Urinary bladder (tissue), 4 donors: ENCODE measurements at places on chromosomes 11 and 22. TPM values are rescaled to one million over a fixed set of nuclear protein-coding genes. Genes with fewer than 3 reads are reported as not detected.
A peak's percentile ranks its signal among the peaks of the same experiment; 100 is the strongest.

DNA sequence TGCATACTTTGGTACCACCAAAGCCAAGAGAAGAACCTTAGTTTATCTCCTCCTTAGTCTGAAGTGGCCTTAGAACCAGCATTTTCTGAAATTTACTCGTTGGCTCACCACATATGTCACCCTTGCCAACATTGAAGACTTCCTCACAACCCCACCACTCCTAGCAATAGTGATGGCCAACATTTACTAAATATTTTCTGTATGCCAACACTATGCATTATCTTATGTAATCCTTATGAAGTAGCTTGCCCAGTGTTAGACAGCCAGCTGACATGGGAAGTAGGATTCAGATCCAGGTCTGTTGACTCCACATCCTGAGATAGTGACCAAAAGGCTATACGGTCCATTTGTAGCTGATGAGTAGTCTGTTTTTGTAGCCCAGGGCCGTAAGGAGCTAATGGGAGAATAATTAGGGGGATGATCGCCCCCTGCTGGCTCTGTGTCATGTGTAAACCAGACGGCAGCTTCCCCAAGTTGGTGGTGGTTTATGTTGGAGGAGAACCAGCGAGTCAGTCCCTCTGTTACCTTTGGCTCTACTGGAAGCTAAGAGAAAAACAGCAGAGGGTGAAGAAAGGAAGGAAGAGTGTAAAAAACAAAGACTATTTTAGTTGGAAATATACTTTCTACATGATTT, 120.5 kb upstream of the RASSF10 start:
- DNase-seq = peak; percentile 59

- no peak for DNase-seq
Measured at GRCh38 chr22:41596776-41597634, 7.4 kb upstream of the PMM1 start.

DNA sequence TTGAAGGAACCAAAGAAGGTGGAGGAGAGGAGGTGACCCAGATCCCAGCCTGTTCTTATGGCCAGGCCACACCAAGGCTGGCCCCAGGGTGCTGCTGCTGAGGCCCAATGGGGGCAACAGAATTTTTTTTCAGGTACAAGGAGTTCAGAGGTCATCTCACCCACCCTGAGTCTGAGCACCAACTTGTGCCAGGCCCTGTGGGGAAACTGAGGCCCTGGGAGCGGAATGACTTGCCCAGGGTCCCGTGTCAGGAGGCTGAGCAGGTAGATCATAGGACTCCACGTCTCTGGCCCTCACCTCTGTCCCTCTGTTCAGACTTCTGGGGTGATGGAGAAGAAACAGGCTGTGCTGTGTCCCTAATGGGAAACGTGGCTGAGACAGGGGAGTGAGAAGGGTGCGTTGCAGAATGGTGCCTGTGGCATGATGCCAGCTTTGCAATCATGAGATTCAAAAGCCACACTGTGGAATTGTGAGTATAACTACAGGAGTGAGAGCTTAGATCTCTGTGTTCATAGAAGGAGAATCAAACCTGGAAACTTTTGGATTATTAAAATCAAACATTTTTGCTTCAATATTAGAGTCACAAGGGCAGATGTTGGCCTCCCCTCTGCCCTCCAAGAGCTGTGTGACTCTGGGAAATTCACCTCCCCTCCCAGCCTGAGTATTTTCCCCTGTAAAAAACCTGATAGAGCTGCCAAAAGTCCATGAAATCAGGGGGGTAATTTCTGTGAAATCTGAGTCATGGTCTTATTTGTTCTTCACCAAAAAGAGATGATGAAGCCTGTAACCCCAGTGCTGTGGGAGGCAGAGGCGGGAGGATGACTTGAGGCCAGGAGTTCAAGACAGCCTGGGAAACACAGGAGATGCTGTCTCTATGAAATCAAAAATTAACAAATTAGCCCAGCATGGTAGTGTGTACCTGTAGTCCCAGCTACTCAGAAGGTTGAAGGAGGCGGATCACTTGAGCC, 874 bp downstream of the APOL1 start:
- no peak for DNase-seq

SERPING1 gene
- 53.6 TPM for total RNA-seq

- no peak for DNase-seq
Measured at GRCh38 chr11:117912497-117912896, 16.7 kb downstream of the TMPRSS13 start.

LYVE1 gene
- total RNA-seq = 141 TPM

- DNase-seq = no peak
Measured at GRCh38 chr11:1015826-1016545, 20.5 kb downstream of the MUC6 start.

DNA sequence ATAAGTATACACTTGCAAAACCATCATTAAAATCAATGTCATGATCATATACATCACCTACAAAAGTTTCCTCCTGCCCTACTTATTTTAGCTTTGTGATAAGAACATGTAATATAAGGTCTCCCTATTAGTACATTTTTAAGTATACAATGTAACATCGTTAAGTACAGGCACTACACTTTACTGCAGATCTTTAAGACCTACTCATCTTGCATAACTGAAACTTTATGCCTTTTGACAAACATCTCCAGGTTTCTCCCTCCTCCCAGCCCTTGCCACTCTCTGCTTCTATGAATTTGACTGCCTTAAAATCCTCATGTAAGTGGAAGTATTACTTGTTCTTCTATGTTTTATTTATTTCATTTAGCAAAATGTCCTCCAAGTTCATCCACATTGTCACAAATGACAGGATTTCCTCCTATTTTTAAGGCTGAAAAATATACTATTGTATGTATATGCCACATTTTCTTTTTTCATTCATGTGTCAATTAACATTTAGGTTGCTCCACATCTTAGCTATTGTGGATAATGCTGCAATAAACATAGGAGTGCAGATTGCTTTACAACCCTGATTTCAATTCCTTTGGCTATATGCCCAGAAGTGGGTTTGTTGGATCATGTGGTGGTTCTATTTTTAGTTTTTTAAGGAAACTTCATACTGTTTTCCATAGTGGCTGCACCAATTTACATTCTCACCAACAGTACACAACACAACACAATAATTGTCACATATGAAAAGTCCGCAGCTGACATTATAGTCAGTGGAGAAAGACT, 471.1 kb upstream of the ANO3 start:
- peak; percentile 35 for DNase-seq

HTR3B gene
- total RNA-seq = not detected

- DNase-seq = no peak
Measured at GRCh38 chr11:75879737-75880136, 64.7 kb downstream of the UVRAG start.

GRCh38 chr22:46773076-46773475, 10.6 kb downstream of the TBC1D22A start:
- no peak for DNase-seq

GRCh38 chr22:49789289-49790141, 38.2 kb downstream of the BRD1 start:
- DNase-seq = no peak

CADM1 gene
- 76.0 TPM for total RNA-seq

GRCh38 chr22:28132466-28132865, 213.4 kb upstream of the PITPNB start:
- DNase-seq = no peak

GRCh38 chr22:36182857-36183256, 18.8 kb downstream of the APOL4 start:
- DNase-seq = no peak

- DNase-seq = no peak
Measured at GRCh38 chr11:82865841-82866240, 34.4 kb downstream of the PRCP start.

DNA sequence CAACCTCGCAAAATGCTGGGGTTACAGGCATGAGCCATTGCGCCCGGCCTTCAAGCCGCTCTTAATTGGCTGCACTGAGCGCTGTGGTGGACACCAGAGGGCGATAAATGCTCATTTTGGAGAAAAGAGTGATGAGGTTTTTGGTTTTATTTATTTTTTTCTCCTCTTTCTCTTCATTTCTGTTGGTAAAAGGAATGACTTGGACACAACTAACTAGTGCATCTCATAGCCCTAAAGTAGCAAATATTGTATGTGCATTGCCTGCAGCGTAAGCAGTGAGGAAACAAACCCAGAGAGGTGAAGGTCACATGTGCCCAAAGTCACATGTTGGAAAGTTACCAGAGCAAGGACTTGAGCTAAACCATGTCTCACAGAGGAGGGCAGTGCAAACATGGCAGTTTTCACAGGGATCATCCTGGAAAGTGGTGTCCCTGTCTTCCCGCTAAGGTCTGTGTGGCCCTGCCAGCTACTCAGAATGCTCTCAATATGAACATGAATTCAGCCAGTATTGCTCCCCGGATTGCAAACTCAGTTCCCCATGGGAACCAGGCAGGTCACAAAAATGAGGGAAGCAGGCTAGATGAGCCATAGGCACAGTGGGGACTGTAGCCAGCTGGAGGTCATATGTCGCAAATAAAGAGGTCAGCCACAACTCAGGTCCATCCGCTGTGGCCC, 8.6 kb upstream of the CD82 start:
- no peak for DNase-seq
